ENCODE measurements at places on chromosomes 6 and 20.

DNA sequence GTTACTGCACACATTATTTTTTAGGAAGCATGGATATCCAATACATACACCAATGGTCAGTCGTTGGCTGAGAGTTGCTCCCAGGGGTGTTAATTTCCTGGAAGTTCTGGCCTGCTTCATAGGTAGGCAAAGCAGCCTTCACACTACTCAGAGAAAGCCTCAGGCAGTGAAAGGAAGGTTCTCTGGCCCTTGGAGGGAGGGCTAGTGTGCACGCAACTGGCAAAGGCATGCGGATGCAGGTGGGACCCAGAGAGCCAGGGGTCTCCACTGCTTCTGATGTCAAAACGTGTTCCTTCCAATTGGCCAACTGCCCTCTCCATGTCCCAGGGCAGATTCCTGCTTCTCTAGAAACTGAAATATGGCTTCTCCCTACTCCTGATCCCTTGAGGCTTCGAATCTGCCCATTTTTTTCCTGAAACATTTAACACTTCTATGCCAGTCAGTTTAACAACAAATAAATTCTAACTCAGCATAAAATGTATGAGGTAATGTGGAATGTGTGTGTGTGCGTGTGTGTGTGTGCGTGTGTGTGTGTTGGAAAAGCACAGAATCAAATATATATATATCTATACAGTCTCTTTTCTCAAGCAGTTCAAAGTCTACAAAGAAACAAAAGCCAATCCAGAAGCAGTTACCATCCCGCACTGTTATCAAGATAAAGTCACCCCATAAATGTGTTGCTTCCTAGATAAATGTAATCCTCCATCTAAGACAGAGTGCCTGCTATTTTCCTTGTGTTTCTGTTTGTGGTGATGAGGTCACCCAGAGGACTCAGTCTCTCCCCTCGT, 94.0 kb upstream of the HIVEP1 start:
- DNase-seq, result peak; percentile 76

DNA sequence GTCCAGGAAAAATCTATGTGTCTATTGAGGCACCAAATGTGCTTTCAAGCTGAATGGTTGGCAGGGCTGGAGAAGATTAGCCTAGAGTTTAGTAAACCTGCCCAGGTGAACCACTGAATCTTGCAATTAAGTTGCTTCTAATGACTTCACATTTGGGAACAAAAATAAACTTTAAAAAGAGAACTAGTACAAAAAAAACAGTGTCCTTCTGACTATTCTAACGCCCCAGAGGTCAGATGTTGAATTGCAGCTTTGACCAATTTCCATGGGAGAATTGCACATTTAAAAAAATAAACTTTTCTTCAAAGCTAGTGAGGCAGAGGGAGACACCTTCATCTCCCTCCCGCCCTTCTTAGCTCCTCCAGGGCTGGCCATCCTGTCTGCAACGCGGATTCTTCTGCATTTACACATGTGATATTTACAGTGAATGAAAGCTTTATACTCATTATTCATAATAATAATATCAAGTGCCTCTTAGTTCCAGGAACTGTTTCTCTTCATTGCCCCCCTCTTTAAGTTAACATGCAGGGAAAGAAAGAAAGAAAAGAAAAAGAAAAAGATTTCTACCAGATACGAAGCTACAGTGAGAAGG, 270.2 kb downstream of the SMOC2 start:
- peak; percentile 4 for DNase-seq

DNA sequence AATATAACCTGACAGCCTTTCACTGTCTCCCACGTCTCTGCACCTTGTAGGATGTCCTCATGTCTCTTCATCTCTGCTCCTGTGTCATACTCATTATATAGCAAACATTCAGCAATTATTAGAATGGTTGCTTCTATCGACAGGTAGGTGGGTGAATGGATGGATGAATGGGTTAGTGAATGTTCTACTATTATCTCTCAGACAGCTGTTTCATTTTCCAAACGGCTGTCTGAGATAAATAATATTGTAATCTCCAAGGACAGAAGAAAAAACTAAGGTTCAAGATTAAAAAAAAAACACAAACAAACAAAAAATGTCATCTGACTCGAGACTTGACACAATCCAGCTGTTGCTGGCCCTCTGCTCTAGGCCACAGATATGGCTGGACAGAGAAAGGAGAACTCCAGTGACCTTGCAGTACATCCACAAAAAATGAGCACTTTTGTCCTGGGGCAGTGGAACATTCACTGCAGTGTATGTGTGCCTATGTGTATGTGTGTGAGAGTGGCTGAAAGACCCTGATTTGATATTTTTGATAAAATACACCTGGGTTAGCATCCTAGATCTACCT, 2.1 kb downstream of the HNF4A start:
- DNase-seq, result no peak

DNA sequence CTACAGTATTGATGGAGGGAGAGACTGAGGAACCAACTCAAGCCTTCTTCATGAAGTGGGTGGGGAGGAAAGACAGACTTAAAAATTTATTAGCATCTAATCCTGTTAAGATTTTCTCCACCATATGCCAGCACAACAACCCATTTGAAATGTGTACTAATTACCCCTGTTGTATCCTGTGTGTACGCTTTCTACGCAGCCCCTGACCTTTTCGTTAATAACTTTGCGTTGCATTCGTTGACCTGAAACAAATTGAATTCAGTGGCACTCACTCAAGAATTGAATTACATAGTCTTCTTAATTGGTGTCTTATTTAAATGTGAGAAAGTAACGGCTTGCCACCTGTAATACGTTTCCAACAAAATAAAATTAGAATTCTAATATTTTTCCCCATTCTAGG, 113.9 kb downstream of the LINC00237 start:
- DNase-seq, result no peak

- DNase-seq, result peak; percentile 74
Measured at GRCh38 chr6:111804627-111805235, 68.5 kb downstream of the FYN start.

DNA sequence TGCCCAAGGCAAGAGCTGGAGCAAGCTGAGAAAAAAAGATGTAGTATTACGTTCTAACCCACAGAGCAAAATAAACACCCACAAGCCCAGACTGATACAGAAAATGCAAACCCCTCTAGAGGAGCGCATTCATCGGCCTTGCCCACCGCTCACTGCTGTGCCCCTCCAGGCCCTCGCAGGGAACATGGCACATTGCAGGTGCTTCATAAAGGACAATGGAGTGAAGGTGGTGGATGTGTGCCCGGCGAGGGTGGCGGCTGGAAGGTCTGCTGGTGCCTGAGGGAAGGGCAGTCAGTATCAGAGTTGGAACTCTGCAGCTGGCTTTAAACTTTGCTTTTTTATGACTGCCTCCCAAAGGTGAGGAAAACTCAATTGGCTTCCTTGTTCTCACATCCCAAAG, 18.5 kb upstream of the IRF4 start:
- no peak for DNase-seq
